Ecto neural progenitor cell (in vitro differentiated cells): ENCODE measurements at places on chromosomes 7 and 10.

GRCh38 chr10:26839966-26840627 lies 20.7 kb downstream of the ABI1 start:
- no peak for DNase-seq

GRCh38 chr10:124296121-124296812 lies 122.5 kb downstream of the OAT start:
- DNase-seq = no peak

- DNase-seq = no peak
These were observed 12.0 kb downstream of the MTG1 start for GRCh38 chr10:133405844-133406527.

- DNase-seq = no peak
These were observed 191.7 kb downstream of the CXCL12 start for GRCh38 chr10:44193166-44193565.

- DNase-seq = no peak
These were observed 937.1 kb downstream of the CNTNAP2 start for GRCh38 chr7:147053746-147054145.

GRCh38 chr10:126511917-126512479 lies 123.7 kb upstream of the ADAM12 start:
- peak; percentile 32 for DNase-seq

- no peak for DNase-seq
These were observed 22.5 kb upstream of the ADRB1 start for GRCh38 chr10:114021154-114021553.

DNA sequence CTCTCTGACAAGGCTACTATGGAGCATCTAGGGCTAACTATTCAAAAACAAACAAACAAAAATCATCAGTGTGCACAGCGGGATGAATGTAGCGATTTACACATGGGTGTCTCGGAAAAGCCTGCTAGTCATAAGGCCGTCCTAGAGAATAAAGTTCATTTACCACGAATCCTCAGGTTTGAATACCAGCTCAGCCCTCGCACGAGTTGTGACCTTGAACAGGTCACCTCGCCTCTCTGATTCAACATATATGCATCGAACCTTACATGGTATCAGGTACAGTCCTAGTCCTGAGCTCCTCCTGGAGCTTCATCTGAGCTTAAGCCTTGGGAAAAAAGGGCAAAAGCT lies 572 bp downstream of the ATP5MF start:
- no peak for DNase-seq

DNA sequence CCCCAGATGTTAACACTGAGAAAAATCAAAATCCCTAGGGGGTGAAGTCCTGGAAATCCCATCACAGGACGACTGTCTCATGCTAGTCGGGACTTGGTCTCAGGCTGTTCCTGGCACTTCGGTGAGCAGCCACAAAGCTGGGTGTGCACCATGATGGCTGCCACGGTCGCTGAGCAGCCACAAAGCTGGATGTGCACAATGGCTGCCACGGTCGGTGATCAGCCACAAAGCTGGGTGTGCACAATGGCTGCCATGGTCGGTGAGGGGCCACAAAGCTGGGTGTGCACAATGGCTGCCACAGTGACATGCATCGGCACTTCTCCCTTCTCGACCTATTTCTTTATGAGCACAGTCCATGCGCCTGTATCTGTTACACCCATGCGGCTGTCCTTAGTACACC lies 505.1 kb downstream of the TCERG1L start:
- no peak for DNase-seq

DNA sequence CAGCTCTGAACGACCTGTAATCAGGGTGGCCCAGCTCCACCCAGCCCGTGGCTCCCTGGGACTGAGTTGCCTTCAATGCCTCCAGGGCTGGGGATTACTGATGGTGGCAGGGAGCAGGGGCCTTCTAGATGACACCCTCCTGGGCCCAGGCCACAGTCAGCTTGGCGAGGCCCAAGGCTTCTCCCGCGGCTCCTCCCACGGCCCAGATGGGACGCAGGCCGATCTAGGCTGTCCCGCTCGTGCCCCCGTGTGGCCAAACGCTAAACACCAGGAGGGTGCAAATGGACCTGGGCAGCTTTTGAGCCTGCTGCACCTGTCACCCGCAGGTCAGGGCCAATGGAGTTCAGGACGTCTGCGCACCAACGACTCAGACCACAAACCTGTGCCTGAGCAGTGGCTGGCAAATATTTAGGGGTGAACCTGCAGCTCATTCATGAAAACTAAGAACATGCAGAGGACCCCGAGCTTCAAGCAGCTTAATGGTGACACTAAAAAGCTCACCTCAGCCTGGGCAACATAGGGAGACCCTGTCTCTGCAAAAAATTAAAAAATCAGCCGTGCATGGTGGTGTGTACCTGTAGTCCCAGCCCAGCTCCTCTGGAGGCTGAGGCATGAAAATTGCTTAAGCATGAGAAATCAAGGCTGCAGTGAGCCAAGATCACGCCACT lies 43.2 kb downstream of the ASB13 start:
- peak; percentile 89 for DNase-seq

- no peak for DNase-seq
These were observed 1.2 kb downstream of the TBATA start for GRCh38 chr10:70784016-70784415.

GRCh38 chr7:96614154-96614867 lies 95.3 kb downstream of the SEM1 start:
- DNase-seq = no peak

- no peak for DNase-seq
These were observed 25.4 kb upstream of the CRHR2 start for GRCh38 chr7:30707391-30708357.

- no peak for DNase-seq
These were observed 106.9 kb upstream of the PDLIM1 start for GRCh38 chr10:95397747-95398146.

GRCh38 chr10:91944880-91945630 lies 21.5 kb downstream of the BTAF1 start:
- DNase-seq = no peak

DNA sequence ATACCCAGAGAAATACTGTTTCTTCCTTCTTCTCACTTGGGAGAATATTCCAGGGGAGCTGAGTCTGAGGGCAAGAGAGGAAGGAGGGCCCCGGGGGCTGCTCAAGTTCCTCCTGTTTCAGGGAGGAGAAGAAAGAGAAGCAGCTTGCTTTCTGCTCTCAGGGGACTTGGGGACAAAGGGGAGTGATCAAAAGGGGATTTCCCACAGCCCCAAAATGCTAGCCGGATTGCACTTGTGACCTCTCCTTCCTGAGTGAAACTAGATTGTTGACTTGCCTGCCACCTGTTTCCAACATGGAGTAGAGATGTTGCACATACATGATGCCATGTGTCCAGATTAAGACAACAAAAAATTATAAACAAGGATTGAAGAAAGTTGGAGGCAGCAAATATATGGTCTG lies 28.7 kb upstream of the PDCD4 start:
- no peak for DNase-seq

- DNase-seq = no peak
These were observed 248.9 kb downstream of the KIAA1217 start for GRCh38 chr10:24457661-24458318.

DNA sequence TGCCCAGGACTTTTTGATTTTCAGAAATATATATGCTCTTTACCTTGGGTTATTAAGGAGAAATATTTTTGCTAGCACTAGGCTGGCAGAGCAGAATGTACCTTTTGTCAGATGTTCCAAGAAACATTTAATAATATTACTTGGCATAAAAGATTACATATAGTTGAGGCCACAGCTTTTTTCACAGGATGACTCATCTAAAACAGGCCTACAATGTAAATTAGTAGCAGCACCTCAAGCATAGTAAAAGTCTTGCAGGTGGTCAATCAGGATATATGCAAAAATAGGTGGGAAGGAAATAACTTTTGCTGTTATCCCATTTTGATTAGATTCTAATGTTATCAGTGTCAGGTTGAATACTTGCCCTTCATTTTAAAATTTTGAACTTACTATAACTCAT lies 14.9 kb upstream of the ITGB1 start:
- no peak for DNase-seq

DNA sequence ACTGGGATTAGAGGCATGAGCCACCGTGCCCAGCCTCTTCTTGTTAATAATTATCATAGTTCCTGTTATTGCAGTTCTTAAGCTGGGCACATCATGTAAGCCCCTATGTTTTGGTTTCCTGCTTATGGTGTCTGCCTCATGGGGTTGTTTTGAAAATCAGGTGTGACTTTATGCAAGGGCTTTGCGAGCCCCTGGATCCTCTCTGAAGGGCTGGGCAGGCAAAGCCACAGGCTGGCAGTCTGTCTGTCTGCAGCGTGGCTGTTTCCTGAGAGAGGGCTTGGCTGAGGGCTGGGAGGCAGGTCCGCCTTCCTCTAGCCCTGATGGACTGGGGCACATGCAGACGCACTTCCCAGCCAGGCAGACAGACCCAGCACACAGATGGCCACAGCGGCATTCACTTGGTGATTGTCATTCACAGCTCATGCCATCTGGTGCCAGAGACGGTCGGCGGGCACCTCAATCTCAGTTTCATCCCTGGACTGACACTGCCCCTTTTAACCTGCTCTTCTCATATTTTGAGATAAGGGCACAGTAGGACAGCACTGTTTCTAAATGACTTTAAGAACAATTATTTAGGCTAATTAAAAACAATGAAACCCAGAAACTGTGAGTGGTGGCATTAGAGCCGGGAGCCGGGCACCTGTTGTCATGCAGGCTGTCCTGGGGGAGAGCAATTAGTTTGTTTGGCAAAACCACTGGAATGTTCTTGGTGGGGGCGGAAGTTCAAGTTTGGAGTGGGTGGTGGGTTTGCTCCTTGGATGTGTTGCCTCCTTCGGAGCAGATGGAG lies 35.5 kb downstream of the RBM20 start:
- no peak for DNase-seq

DNA sequence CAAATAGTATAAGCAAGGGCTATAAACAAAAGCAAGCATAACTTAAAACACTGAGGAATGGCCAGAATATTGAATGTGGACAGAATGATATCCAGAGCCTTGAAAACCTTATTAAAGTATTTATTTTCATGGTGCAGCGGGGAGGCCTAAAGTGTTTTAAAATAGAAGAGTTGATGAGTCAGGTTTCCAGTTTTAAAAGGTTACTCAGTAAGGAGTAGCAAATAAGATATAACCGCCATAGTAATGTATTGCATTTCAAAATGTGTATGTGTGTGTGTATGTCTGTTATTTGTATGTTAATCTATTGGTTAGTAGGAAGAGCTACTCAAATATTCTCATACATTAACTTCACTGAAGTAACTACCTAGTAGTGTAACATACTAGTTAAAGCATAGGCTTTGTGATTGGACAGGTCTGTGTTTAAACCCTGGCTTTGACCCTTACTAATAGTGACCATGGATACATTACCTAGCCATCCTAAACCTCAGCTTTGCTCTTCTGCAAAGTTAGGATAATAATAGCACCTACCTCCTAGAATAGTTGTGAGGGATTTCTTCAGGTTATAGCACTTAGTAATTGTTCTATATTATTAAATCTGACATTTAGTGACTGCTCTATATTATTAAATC lies 16.9 kb downstream of the CUTC start:
- DNase-seq = no peak

GRCh38 chr7:30900803-30901362 lies 10.8 kb upstream of the AQP1 start:
- no peak for DNase-seq

- DNase-seq = no peak
These were observed 126.0 kb upstream of the ANKRD1 start for GRCh38 chr10:91046869-91047268.

DNA sequence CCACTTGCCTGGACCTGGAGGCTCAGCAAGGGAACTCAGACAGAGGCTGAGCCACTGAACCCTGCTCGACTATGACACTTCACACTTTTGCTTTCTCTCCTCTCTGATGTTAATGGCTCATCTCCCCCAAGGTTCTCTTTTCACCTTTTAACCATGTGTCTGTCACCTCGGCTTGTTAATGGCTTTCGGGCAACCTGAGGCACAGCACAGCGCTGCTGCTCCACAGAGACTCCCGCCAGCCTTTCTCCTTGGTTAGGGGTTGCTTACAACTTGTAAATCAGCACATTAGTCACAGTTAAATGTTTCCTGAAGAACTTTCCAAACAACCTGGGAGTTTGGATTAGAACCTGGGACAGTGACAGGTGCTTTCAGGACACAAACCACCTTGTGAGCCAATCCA lies 136.2 kb upstream of the TBX20 start:
- no peak for DNase-seq

DNA sequence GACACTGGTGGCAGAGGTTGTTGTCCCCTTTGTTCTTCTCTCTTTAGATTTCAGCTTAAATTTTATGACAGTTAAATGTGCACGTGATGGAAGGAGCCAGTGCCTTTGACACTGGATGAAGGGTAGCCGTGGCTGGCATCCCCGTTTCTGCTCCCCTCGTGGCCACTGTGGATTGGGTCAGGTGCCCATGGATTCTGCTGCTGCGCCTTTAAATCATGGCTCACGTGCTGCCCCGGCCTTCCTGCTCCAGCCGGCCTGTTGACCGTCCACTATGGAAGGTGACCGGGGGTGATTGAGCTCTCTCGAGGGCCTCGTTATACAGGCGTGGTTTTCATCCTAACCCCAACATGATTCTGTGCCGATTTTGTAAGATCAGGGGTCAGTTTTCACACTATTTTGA lies 34.5 kb downstream of the WDR37 start:
- no peak for DNase-seq

DNA sequence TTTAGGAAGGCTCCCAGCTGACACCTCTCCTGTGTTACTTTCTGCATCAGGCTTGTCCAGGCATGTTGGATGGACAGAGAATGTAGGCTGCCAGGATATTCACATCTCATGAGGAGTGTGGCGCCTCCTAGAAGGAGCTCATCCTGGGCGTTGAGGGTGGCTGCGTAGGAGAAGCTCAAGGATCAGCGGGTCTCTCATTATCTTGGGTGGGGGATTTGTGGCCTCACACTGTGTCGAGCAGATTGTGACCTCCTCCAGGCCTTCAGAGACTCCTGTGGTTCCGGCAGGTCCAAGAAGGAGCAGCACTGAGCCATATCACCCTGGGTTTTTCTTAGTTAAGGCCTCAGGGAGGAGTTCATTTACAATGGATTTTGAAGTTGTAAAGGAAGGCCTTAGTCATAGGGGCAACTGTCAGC lies 8.7 kb upstream of the COBL start:
- no peak for DNase-seq

DNA sequence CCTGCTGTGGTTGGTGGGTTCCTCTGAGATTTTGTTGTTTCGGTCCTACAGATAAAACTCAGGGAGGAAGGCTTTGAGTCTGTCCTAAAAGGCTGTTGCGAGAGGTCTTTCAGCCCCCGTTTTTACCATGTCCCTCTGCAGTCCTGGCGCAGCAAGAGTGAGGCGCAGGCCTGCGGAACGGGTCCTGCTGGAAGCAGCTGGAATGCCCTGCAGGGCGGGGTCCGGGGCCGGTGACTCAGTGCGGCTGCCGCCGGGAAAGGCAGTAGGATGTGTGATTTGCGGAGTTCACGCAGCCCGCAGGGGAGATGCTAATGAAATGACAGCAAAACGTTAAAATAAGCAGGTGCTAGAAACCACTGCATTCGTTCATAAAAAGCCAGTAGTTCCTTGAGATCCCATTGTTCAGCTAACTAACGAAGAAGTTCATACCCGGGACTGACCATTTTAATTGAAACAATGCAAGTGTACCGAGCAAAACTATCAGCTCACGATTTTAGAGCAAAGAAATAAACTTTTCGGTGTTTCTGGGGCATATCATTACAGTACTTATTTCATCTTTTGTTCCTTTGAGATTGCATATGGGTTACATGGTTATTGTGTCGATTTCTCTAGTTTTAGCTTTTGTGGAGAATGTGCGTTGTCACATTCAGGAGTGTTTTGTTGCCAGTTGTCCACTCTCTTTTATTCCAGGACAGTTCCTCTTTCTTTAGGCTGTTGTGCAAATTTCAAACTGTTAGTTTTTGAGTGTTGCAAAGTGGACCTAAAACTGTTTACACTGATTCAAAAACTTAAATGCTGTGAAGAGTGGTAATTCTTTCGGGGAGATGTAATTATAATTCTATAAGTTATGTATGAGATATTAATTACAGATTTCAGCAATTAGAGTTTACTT lies 783 bp downstream of the ANLN start:
- DNase-seq = peak; percentile 91

GRCh38 chr10:50326757-50327701 lies 75.7 kb upstream of the ASAH2 start:
- DNase-seq = no peak
